ENCODE measurements at places on chromosomes 2 and 18.

- DNase-seq: no peak
Measured at GRCh38 chr2:95698146-95698545, 106.3 kb downstream of the TRIM43 start.

DNA sequence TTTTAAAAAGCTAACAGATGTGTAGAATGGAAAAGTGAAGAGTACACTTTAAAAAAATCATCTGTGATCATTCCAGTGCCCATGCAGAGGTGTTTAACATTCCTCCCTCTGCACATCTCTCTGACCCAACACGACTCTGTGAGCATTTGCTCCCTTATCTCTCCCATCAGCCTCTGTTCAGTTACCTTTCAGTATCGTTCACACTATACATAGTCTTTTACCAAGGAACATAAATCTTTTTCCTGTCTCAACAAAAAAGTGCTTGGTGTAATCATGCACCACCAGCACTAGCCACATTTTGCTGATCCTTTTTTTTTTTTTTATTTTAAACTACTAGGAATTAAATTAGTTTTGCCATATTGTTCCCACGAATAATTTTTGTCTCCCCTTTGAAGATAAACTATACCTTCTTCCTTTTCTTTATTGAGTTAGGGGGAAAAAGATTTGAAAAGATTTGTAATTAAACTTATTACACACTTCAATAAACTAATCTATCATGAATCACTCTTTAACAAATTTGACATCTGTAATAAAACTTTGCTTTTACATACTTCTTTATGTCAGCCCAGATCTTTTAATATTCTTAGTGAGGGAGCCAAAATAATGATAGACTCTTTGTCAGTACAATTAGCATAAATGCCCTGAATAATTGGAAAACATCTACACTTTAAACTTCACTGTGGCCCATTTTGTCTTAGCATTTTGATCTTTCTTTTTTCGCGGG is 489.8 kb upstream of the FANCL start:
- DNase-seq: no peak

DNA sequence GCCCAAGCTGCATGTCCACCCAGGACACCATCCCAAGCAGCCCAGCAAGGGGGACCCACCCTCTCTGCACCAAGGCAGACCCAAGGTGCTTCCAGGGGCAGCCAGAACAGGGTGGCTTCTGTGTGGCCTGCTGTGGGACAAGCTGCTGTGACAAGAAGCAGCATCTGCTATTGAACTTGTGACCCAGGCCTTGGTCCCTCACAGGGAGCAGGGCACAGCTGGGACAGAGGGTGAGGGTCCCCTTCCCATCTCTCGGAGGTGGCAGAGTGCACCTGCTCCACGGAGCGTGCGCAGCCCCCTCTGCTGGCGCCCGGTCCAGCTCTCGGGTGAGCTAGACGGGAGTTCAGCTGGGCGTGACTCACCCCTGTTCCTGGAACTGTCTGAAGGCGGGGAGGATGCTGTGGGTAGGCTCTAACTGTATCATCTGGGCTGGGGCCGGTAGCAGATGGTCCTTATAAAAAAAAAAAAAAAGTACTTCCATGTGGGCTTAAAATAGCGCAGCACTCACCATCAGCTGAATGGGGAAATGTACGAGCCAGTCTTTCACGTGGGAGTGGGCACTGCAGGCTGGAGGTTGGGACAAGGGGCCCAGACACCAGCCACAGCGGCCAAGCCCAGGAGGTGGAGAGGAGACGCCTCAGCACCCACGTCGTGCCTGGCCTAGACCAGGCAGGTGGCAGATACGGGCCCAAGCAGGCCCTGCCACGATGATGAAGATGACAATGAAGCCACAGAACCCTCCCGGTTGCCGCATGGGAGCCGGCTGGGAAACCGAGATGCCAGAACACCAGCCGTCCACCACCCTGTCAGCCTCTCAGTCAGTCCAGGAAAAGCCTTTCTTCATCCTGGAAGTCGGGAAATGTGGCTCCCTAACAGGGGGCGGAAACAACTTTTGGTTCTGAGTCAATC is 136.8 kb upstream of the ID2 start:
- DNase-seq: peak; percentile 73

DNA sequence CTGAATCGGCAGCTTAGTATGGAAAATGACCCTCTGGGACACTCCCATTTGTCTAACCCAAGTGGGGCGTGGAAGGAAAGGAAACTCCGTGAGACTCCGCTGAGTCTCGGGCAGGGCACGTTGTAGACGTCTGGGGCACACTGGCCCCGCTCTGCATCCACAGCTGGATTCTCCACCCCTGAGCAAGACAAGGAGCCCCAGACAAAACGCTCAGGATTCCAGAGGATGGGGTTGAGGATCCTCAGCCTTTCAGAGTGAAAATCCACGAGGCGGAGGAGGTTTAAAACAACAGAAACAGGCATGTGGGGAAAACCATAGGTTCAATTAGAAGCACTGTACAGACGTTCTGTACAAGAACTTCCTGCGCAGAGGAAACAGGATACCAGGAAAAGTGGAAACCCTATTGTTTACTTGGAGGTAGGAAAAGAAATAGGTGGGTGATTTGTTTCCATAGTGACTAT is 124.9 kb upstream of the ZNF236 start:
- DNase-seq: no peak

- no peak for DNase-seq
Measured at GRCh38 chr2:147250652-147251356, 594.0 kb upstream of the ACVR2A start.

DNA sequence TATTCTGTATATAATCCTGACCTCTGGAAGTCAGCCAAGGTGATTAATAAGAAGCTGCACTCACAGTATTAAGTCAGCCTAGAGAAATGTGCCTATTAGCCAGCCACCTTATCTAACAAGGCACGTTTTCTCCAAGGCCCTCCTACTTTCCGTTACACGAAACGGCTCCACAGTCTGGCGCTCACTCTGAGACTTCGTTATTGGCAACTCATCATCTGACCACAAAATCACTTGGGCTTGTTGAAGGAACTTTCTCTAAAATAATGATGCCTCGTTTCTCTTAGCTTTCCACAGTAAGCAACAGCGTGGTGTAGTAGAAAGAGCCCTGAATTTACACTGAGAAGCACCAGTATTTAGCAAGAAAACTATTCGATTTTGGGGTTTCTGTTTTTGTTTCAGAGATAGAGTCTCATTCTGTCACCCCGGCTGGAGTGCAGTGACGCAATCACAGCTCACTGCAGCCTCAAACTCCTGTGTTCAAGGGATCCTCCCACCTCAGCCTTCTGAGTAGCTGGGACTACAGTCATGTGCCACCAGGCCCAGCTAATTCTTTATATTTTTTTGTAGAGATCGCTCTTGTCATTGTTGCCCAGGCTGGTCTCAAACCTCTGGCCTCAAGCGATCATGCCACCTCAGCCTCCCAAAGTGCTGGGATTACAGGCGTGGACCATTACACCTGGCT is 53.6 kb upstream of the SLC14A1 start:
- DNase-seq: peak; percentile 72

DNA sequence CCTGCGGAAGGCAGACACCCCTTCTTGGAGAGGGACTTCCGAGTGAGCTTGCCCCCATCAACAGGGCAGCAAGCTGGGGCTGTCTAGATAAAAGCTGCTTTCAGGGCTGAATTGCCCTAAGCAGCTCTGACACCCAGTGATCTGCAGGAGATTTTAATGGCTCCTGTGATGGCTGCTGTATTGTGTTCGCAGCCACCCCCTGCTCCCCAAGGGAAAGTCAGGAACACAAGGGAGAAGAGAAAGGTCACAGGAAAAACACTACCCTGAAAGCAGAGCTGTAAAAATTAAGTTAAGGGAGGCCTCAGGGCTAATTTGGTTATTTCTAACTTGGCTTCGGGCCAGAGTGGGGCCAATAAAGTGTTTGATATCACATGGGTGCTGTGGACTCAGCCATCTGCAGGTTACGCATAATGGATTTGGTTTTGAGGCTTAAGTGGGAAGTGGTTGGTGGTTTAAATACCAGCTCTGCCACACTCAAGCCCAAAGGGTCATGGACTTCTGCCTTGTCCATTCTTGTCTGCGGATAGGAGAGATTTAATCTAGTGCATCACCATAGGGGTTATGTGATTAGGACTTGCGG is 147.6 kb downstream of the CLIP4 start:
- DNase-seq: no peak

- no peak for DNase-seq
Measured at GRCh38 chr2:233256048-233256447, 4.6 kb downstream of the ATG16L1 start.

- DNase-seq: no peak
Measured at GRCh38 chr2:128949360-128949759, 630.7 kb upstream of the HS6ST1 start.

- no peak for DNase-seq
Measured at GRCh38 chr18:76658627-76659026, 163.6 kb upstream of the ZNF516 start.

DNA sequence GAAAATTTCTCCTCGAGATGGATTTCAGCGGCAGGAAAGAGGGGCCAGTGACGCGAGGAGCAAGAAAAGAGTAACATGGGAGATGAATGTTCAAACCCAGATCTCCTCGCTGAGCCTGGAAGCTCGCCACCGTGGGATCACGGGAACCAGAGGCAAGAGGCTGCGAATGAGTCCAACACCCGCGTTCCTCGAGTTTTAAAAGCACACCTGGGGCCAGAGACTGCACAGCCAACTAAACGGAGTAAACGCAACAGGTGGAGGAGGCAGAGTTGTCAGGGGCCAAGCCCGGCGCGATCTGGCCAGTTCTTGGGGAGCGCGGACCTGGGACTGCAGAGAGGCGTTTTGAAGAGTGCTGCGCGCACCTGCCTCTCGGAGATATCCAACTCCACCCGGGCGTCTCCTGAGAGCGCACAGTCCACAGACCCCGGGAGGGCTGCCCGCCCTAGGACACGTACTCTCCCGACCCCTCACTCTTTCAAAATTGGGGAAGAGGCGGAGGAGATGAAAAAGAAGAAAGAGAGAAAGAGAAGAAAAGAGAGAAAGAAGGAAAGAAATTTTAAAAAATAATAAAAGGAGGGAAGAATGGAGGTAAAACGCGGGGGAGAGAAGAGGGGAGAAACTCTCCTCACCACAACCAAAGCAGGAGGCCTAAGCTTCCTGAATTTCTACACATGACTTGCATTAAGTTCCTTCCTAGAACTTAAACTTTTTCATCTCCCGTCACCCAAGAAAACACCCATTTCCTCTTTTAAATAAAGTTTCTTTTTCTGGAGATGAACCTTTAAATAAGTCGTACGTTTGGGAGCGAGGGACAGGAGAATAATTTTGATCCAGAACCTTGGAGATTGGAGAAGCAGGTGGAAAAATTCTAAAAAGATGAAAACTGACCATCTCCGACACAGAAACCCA is 5.3 kb upstream of the PAX3 start:
- no peak for DNase-seq

GRCh38 chr18:63207143-63207790 is 112.3 kb downstream of the BCL2 start:
- no peak for DNase-seq

GRCh38 chr2:206942592-206943478 is 3.5 kb downstream of the CPO start:
- no peak for DNase-seq

DNA sequence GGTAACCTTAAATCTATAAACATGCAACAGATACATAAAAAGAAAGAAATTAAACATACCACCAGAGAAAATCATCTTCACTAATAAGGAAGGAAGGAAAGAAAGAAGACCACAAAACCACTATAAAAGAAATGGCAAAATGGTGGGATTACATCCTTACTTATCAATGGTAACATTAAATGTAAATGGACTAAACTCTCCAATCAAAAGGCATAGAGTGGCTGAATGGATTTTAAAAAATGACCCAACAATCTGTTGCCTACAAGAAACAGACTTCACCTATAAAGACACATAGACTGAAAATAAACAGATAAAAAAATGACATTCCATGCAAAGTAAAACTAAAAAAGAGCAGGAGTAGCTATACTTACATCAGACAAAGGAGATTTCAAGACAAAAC is 195.4 kb downstream of the GALNT13 start:
- DNase-seq: no peak

- peak; percentile 38 for DNase-seq
Measured at GRCh38 chr2:138090330-138090729, 126.1 kb downstream of the HNMT start.

DNA sequence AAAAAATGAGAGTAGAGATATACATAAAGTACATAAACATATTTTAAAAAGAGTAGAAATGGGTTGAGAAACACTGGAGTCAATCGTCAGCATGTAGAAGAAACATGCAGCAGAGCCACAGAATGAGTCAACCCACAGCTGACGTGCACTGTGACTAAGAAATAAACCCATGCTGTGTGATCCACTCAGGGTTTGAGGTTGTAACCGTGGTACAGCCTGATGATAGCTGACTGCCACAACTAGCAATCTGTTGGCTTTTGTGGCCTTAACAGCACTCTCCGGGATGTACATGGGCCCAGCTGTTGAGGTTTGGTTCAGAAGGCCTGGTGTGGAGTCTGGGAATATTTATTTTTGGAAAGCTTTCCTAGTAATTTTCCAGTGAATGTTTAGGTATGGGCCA is 554.4 kb upstream of the MEX3C start:
- DNase-seq: no peak

- DNase-seq: no peak
Measured at GRCh38 chr2:68088940-68089339, 26.1 kb upstream of the C1D start.

- no peak for DNase-seq
Measured at GRCh38 chr2:201208563-201209252, 25.8 kb downstream of the CASP10 start.

DNA sequence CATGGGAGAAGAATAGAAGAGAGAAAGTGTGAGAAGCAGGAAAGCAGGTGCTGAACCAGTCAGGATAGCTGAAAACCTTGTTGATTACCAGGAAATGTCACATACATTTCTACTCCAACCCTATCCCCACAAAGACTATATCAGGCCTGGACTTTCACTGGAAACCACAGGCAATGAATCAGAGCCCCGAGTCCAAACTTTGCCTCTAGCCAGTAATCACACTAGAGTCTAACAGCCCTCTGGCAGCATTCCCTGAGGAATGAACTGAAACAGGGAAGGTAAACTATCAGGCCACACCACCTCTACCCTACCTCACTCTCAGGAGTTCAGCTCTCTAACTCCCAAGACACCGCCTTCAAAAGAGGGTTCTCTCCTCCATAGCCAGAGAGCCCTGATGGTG is 18.7 kb upstream of the IHH start:
- DNase-seq: peak; percentile 38

- DNase-seq: no peak
Measured at GRCh38 chr2:41963661-41964525, 83.9 kb upstream of the PKDCC start.

GRCh38 chr2:120357768-120358167 is 11.8 kb downstream of the INHBB start:
- DNase-seq: no peak

DNA sequence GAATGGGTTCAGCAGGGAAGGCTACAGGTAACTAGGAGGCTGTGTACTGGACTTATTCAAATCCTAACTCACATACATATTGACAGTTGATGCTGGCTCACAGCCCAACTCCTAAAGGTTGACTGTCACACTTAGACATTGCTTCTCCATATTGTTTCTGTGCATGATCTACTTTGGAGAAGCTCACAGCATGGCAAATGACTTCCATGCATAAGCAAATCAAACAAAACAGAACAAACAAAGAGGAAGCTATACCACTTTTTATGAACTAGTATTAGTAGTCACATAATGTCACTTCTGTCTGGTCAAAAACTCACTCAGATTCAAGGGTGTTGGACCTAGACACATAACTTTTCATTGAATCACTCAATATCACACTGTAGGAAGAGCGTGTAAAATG is 43.8 kb upstream of the CDH19 start:
- no peak for DNase-seq

- DNase-seq: no peak
Measured at GRCh38 chr2:215288112-215288815, 23.6 kb upstream of the ATIC start.

- peak; percentile 57 for DNase-seq
Measured at GRCh38 chr2:11980809-11981208, 234.4 kb downstream of the LPIN1 start.

Data from stromal cell of bone marrow (primary cell).